ENCODE measurements at places on chromosomes 12 and 14. TPM values are rescaled to one million over a fixed set of nuclear protein-coding genes. Genes with fewer than 3 reads are reported as not detected.

The PPP4R4 gene
- total RNA-seq = 2.7 TPM

The SMIM41 gene
- 0.24 TPM for total RNA-seq

The TAS2R46 gene
- 6.8 TPM for total RNA-seq

The TAS2R8 gene
- not detected for total RNA-seq

The NOS1 gene
- 0.12 TPM for total RNA-seq

Measured in hair follicle dermal papilla cell (primary cell).